ENCODE measurements at places on chromosomes 11 and 22.

- DNase-seq = no peak
Measured at GRCh38 chr11:37595845-37596244, 997.8 kb upstream of the RAG2 start.

- no peak for DNase-seq
Measured at GRCh38 chr11:71930556-71931244, 1.9 kb downstream of the RNF121 start.

DNA sequence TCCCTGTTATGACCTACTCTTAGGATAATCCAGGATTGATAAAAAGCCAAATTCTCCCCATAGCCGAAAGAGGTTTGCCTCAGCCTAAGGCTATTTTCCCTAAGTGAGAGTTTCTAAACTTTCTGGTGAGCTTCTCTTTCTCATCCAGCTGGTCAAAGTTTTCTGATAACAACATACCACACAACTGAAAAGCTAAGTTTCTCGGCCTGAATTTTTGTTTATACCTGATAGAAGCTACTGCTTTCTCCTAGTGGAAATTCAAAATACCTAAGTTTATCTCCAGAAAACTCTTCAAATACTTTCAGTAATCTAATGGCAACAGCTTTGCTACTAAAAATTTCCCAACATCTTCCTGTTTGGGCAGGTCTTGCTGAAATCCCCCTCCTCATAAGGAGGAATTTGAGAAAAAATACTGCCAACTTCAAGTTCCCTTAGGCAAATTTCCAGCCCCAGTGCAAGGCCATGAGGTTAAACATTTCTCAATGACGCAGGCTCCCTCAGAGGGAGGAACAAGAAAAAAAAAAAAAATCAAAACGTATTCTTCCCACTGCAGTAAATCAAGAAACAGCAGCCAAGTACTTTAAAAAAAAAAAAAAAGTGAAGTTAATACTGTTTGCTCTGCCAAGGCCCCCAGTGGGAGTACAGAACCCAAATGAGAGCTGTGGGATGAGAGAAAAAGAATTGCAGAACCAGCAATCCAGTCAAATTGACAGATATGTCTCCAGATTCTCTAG lies 127.0 kb downstream of the MRTFA start:
- DNase-seq = no peak

- no peak for DNase-seq
Measured at GRCh38 chr22:31230871-31231621, 18.9 kb downstream of the LIMK2 start.
